HuH-7.5 (cell line): ENCODE measurements at places on chromosomes 5 and 9.

GRCh38 chr5:146273109-146273508, 65.5 kb upstream of the POU4F3 start:
- no peak for DNase-seq

DNA sequence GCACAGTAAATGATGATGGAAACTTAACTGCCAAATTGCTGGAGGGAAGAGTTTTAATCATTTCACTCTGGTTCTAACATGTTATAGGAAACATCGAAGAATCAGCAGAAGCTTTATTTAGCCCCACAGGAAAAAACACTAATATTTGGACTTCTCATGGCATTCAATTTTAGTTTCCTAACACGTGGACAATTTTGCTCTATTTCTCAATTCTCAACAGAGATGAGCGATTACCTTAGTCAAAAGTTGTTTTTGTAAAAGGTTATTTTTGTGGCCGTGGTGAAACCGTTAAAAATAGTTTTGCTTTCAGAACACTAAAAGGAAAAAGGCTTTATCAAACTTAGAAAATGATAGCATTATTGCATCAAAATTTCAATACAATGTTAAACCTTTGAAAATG, 235.2 kb downstream of the PLK2 start:
- DNase-seq, result no peak

DNA sequence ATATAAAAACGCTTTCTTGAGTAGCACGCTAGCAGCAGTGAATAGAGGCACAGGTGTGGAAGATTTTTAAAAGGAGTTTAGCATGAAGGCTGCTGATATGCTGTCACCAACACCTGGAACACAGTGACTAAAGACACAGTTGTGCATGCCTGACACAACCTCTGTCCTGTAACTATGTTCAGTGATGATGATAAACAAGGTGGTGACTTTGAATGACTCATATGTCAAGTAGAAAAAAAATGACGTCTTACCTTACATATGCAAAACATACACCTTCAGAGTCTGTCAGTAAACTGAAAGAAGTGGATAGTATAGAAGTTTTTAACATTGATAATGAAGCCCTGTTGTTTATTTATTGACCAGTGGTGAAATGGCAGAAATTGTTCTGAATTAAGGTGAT, 66.2 kb upstream of the ADCY2 start:
- DNase-seq, result no peak

- DNase-seq, result no peak
These were observed 79.7 kb downstream of the ELAVL2 start for GRCh38 chr9:23746317-23746716.

DNA sequence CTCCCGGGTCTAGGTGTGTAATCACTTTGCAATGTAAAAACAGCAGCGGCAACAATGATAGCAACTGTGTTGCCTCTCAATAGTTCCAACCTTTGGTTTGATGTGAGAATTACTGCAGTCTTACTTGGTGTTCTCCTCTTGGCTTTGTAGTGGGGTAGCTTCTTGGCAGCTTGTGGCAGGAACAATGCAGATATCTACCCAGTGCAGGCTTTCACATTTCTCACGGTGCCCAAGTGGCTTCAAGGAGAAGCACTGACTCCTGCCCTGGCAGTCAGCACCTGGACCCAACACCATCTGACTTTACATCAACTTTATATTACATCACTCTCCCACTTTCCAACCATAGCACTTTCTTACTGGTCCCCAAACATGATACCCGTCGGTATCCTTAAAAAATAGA, 28.4 kb upstream of the TIFAB start:
- no peak for DNase-seq

- DNase-seq, result no peak
These were observed 52.6 kb upstream of the RUFY1 start for GRCh38 chr5:179497636-179498340.

DNA sequence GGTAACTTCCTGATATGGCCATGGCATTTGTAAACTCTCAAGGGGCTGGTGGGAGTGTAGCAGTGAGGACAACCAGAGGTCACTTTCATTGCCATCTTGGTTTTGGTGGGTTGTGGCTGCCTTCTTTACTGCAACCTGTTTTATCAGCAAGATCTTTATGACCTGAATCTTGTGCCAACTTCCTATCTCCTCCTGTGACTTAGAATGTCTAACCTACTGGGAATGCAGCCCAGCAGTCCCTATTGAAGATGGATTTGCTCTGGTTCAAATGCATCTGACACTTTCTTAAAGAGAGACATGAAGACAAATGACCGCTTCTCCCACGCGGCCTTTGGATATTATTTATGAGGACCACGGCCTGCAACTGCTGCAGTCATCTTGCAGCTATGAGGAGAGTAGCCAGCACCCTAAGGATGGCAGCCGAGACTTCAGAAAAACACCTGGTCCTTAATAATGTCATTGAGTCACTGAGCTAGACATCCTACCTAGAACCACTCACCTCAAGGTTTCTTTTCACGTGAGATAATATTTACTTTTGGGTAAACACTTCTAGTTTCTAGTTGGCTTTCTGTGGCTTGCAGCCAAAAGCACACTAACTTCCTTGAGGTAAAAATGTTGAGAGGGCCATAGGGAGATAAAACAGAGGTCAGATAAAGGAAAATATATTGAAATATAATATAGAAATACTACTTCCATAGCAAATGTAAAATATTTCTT, 28.2 kb downstream of the CETN3 start:
- DNase-seq, result no peak
